Activated T-cell treated with anti-CD3 and anti-CD28 coated beads, Interleukin-2, amount 50 U/mL, for 4 hours (primary cell): ENCODE measurements at places on chromosomes 7 and 10. TPM values are rescaled to one million over a fixed set of nuclear protein-coding genes. Genes with fewer than 3 reads are reported as not detected.

- DNase-seq, result no peak
Measured at GRCh38 chr7:30201161-30201666, 66.4 kb downstream of the MTURN start.

The PAXIP1 gene
- total RNA-seq, result 26.5 TPM

- DNase-seq, result no peak
Measured at GRCh38 chr7:137642472-137642871, 204.3 kb downstream of the DGKI start.

The GPC2 gene
- total RNA-seq, result 4.2 TPM
